ENCODE measurements at places on chromosomes 4 and X.

DNA sequence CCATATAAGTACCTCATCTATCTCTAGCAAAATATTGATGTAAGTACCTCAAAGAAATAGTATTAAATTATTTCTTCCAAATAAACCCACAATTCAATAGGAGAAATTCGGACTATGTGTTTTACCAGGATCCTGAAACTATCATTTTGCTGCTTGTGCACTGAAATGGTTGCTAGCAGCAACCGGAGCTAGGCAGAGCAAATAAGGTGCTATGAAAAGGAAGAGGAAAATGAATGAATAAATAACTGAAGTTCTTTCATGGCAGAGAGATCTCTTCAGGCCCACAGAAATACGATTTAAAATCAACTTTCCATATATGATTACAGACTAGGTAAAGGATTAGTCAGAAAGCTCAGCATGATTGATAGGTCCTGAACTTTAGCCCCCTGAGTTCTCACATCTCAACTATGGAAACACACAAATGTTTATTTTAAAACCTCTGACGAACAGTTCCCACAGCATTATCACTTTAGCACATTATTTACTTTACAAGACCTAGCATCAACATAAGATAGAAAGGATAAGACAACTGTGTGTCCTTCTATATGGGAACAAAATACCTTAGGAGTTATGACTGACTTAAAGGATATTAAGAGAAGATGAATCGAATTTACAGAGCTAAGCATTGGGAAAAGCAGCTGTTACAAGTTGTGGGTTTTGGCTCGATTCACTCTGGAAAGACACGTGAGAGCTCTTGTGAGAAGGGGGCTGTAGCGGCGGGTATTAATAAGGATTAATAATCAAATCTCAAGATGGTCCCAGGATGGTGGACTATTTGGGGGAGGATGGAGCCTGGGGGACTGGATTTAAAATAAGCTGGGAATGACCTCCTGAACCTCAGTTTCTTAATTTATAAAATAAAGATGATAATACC, 104.3 kb downstream of the CORIN start:
- DNase-seq, result no peak

DNA sequence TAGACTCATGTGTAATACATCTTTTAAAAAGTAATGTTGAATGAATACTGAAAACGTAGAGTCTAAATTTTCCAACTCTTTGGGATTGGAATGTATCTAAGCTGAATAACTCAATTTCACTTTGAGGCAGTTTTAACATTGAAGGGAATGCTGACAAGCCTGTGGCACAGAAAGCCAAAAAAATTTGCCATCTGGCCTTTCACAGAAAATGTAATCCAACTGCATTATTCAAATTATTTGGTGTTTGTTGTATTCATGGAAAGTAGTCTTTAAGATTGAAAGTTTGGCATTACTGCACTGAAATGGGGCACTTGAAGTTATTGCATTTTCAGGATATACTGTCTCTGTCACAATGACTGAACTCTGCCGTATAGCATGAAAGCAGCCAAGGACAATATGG, 186.9 kb downstream of the FRMPD4 start:
- no peak for DNase-seq

- no peak for DNase-seq
Observed at GRCh38 chr4:187576751-187577150, 418.8 kb upstream of the ZFP42 start.

- no peak for DNase-seq
Observed at GRCh38 chr4:76644831-76645485, 209.9 kb downstream of the SHROOM3 start.

- peak; percentile 23 for DNase-seq
Observed at GRCh38 chrX:74924449-74925224, 615 bp downstream of the NEXMIF start.

DNA sequence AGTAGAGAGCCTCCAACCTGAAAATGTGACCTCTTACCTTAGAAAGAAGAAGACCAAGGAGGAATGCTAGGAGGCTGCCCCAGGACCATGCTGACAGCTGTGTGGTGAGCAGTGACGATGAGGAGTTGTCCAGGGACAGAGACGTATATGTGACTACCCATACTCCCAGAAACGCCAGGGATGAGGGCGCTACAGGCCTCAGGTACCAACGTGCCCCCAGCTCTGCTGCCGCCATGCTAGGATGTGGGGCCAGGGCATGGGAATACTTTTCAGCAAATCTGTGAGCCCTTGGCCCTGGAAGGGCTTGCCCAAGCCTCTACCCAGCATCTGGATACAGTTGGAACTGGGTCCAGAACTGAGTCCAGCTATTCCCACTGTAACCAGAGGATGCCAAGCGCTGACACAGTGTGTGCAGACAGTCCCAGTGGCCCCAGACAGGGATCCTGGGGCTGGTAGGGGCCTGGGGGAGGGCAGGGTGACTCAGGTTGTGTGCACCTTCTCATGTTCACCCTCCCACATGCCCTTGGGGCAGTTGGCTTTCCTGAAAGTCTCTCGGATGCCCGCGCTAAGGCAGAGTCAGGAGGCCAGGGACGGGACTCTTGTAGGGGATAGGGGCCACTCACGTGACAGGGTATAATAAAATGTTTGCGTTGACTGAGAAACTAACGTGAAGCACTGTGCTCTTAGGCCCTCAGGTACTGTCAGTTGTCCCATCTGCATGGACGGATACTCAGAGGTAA, 23.9 kb upstream of the FAM193A start:
- DNase-seq, result no peak
